ENCODE measurements at places on chromosomes 7 and 10. TPM values are rescaled to one million over a fixed set of nuclear protein-coding genes. Genes with fewer than 3 reads are reported as not detected.

The PHYH gene
- 53.6 TPM for polyA plus RNA-seq

The HELLS gene
- 29.7 TPM for polyA plus RNA-seq

The AFAP1L2 gene
- polyA plus RNA-seq = 36.6 TPM

The TYW1B gene
- 3.8 TPM for polyA plus RNA-seq

The CDC14C gene
- polyA plus RNA-seq = not detected

The TMEM178B gene
- polyA plus RNA-seq = 0.39 TPM

The SORBS1 gene
- 37.1 TPM for polyA plus RNA-seq

The TRPV5 gene
- polyA plus RNA-seq = 0.80 TPM

The DRGX gene
- polyA plus RNA-seq = not detected

DNA sequence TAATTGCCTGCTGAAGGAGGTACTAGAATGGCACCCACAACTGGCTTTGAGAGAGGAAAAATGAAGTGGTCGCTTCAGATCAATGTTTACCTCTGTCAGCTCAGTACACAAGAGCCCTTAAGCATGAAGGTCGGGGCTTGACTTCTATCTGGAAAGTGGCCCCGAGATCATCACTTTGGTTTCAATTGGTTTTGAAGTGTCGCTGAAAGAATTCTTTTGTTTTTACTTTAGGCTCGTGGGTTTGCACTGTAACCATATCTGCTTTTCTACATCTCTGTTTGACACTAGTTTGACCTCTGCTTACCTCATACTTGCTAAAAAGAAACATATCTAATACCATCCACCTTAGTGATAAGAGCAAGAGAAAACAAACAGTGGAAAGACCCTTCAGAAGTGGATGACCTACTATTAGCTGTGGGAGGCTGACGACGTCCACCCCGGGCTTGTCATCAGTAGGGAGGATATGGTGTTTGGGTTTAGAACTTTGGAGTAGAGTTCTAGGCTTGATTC, 361.8 kb downstream of the GATA3 start:
- DNase-seq = no peak

DNA sequence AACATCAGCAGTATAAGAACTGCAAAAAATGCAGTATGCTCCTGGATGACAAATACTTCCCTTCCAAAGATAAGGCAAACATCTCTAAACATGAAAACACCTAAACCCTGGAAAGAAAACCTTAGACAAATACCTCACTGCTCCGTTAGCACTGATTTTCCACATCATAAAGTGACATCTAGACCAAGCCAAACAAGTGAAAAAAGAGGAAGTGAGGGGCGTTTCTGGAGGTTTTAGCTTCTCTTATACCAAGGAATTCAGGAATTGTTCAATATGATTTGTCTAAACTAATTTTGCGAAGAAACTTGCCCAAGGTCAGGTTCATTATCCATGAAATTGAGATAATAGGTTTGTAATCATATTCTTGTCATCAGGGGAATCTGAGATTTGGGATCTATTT, 279.7 kb downstream of the ADRA2A start:
- no peak for DNase-seq

DNA sequence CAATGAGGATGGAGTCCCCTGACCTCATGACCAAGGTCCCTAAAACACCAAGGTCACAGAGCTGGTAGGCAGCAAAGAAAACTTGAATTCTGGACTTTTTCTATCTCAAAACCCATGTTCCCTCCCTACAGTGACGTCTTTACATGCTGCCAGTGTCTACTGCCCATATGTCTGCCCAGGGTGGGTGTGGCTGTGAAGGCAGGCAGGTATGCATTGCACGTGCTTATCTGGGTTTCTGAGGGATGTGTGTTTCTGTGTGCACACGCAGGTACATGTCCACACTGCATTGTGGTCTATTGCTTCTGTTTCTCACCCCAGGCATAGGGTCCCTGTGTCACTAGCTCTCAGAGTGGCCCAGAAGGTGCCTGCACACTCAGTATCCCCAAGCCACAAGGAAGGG, 13.5 kb downstream of the ATP6V1F start:
- DNase-seq = no peak

GRCh38 chr7:75694638-75695399, 43.9 kb downstream of the HIP1 start:
- DNase-seq = no peak

- no peak for DNase-seq
Observed at GRCh38 chr7:3636131-3636860, 335.2 kb downstream of the SDK1 start.

DNA sequence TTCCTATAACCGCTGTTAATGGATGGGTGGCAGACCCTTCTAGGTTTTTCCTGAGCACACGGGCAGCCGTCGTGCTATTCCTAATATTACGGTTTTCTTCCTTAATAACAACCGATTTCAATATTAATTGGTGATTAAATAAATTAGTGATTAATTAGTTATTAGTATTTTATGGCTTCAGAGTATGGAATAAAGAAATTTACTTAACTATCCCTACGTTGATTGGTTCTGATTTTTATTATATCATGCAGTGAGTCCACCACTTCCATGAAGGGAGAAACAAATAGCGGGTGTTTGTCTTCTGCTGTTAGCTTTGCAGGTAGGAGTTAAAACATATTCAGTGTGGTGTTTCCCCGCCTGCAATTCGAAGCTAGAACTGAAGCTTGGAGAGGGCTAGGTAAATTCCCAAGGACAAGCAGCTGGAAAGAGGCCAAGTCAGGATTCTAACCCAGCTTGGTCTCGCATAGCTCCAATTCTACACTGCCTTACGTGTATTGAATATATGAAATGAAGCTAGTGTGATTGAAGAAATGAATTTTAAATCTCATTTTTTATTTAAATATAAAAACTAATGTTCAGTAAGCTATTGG, 928 bp upstream of the CSTF2T start:
- peak; percentile 41 for DNase-seq

- DNase-seq = no peak
Observed at GRCh38 chr10:8639486-8640185, 585.1 kb downstream of the GATA3 start.

DNA sequence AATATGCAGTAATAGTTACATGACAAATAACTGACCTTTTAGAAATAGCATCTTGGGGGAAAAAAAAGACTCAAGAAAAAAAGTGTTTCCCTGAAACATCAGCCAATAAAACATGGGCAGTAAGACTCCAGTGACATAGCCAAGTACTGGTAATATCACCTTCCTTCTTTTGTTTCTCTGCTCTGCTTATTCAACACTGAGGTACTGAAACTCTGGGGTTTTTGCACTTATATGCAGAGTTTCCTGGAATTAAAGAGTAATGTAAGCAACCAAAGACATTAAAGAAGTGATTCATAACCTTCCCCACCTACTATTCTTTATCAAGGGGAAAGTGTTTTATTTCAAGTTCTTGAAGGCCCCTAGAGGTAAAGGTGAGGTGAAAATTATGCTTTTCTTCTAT, 414.5 kb downstream of the GRM8 start:
- DNase-seq = no peak

DNA sequence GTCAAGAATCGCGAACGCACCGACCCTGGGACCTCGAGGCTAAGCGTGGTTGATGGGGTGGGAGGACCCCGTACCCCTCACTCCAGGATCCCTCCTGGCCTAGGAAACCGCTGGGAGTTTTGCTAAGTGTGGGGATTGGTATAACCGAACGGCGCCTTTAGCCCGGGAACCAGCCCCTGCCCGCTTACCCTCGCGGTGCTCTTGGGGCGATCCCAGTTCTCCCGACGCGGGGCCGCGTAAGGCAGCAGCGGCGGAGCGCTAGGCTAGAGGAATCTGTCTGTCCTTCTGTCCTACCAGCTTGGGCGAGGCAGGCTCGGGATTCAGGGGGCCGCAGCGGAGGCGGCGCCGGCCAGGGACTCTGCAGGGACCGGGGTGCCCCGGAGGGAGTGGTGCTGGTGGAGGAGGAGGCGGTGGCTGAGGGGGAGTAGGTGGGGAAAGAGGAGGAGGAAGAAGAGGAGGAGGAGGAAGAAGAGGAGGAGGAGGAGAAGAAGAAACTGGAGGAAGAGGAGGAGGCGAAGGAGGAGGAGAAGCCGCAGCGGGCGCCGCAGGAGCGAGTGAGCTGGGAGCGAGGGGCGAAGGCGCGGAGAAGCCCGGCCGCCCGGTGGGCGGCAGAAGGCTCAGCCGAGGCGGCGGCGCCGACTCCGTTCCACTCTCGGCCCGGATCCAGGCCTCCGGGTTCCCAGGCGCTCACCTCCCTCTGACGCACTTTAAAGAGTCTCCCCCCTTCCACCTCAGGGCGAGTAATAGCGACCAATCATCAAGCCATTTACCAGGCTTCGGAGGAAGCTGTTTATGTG, 439 bp upstream of the EMX2 start:
- peak; percentile 72 for DNase-seq

GRCh38 chr7:136957391-136957790, 88.9 kb downstream of the CHRM2 start:
- no peak for DNase-seq
